ENCODE measurements at places on chromosomes 12 and 14.

GRCh38 chr14:30210630-30211029 lies 283.0 kb upstream of the PRKD1 start:
- no peak for DNase-seq

- no peak for DNase-seq
These were observed 148.5 kb downstream of the FOXN3 start for GRCh38 chr14:89268514-89268913.

DNA sequence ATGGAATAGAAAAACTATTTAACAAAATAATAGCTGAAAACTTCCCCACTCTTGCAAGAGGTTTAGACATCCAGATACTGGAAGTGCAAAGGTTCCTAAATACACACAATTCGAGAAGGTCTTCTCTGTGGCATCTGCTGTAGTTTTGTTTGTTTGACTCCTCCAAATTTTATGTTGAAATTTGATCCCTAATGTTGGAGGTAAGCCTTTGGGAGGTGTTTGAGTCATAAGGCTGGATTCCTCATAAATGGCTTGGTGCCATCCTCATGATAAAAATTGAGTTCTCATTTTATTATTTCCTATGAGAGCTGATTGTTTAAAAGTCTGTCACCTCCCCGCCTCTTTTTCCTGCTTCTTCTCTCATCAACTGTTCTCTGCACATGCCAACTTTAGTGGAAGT lies 182.7 kb downstream of the MYRFL start:
- DNase-seq, result no peak

DNA sequence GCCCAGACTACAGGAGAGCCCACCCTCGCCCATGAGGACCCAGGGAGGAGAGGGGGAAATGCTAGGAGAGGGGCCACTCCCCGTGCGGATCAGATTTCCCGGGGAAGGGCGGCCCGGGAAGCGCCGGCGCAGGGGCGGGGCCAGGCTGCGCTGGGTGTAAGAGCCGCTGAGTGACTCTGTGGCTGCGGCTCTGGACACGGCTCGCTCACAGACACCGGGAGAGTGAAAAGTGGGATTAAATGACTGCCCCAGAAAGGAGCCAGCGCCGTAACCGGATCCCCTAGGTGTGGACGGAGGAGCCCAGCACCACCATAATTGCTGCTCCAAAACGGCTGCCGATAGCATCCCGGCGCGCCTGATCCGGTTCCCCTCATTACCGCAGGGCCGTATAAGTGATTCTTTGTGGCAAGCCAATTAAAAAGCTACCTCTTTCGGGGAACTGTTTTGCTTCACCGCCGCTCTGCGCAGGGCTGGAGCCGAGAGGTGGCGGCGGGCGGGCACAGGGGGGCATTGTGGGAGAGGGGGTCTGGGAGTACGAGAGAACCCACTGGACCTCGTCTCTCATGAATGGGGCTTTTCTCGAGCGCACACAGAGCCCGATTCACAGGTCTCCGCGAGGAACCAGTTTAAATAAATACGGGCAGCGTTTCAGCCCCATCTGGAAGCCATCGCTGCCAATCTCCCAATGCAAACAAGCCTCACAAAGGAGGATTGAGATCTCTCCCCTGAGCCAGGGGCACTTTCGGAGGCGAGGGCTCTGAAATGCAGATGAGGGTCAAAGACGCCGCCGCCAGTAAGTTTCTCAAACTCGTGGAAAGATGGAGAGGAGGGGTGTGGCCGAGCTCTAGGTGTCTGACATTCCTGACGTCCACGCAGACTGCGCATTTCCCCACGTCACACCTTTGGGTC lies 2.5 kb downstream of the COL2A1 start:
- DNase-seq, result no peak

GRCh38 chr12:26011099-26011498 lies 52.6 kb downstream of the RASSF8 start:
- no peak for DNase-seq

DNA sequence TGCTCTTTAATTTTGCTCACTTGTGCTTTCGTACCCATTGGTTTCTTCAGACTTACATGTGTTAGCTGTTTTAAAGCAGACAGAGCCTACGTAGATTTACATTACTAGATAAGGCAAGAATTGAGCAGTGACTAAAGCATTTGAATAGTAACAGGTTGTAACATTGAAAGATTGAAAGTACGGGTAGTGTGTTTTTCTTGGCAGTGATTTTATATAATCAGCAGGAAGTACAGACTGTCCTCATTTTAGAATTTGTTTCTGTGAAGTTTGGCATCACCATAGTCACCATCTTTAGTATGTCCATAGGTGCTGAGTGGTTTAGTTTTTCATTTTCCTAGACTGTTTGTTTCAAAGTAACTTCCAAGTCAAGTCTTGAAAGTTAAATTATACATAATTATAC lies 14.0 kb downstream of the RTRAF start:
- no peak for DNase-seq
